Stimulated activated CD4-positive, alpha-beta T cell treated with anti-CD3 and anti-CD28 coated beads, Interleukin-1b, Interleukin-23, amount 100 ng/mL, for 24 hours (primary cell): ENCODE measurements at places on chromosomes 1 and 21.

- no peak for DNase-seq
Observed at GRCh38 chr1:166907763-166908162, 31.7 kb upstream of the TADA1 start.

DNA sequence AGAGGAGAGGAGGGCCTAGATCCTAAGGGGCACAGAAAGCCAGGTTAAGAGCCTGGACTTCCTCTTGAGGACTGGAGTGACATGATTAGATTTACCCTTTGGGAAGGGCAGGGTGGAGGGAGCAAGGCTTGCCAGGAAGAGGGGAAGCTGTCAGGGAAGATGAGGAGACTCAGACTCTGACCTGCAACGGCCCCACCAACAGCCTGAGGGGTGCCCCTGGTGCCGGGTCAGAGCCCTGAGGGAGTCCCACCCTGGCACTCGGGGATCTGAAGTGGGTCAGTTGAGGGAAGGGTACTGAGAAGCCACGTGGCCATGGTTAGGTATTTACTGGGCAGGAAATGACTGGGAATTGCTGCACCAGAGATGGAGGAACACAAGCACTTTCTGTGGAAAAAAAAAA lies 9.8 kb downstream of the ECE1 start:
- no peak for DNase-seq

- DNase-seq = no peak
Observed at GRCh38 chr1:154819628-154820590, 50.2 kb downstream of the KCNN3 start.

DNA sequence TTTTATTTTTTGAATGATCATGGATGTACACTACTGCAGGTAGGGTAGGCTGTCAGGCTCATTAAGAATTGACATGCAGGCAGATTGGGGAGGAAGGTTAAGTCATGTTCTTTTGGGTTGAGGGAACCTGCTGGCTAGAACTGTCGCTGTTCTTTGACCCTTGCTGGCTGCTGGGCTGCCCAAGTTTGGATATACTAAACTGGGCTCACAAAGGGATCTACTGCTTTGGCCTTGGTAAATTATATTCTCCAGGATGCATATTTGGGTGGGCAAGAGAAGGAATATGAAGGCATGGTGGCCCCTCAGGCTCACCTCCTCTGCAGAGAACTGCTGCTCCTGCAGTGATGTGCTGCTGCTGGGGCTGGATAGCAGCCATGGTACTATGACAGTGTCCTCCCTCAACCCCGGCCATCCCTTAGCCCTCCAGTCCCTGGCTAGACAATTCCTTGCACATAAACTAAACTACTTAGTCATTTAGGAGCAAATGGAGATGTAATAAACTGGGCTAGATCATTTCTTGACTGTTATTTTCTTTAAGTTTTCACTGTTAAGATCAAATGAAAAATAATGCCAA lies 6.1 kb downstream of the ATP1A1 start:
- no peak for DNase-seq

DNA sequence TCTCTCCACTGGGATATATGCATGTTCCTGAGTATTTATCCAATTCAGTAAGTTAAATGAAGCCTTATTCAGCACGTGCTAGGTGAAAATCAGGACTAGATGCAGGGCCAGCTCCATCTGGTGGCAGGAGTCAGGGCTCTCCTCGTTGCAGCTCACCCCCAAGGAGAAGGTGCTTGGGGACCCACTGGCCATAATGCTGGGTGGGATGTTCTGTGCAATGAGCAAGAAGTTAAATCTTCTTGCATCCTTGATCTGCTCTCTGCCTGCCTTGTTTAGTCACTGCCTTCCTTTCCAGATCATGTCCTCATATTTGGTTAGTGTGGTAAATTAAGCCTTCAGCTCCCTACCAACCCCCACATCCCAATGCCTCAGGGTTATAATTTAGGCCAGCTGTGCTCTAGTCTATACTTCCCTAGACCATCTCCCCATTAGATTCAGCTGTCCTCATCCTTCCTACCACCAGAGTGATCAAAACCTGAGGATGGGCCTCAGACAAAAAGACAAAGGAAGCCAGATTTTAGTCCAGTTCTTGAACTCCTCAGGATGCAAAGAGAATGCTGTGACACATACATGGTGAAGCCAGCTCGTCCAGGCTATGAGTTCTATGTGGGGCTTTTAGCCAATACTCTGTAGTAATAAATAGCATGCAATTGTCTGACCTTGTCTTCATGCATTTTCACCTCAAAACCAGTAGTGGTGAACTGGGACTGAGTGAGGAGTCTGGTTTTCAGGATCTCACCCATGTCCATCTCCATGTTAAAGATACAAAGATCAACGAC lies 55.9 kb downstream of the SEC16B start:
- DNase-seq = no peak

DNA sequence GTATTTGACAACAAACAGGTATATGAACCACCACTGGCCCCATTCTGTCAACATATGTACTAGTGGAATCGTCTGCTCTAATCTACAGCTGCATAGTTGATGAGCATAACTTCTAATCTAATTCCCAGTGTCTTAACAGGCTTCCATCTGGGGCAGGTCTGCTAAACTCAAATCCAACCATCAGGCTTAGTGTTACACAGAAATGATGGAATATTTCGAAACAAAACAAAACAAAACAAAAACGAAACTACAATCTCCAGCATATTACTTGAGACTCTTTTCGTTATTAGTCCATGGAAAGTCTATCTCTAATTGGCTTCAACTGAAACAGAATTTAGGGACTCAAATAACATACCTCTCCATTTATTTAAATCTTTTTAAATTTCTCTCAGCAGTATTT lies 37.6 kb downstream of the DIPK1A start:
- DNase-seq = no peak

GRCh38 chr1:85174503-85174902 lies 26.3 kb downstream of the SYDE2 start:
- no peak for DNase-seq

DNA sequence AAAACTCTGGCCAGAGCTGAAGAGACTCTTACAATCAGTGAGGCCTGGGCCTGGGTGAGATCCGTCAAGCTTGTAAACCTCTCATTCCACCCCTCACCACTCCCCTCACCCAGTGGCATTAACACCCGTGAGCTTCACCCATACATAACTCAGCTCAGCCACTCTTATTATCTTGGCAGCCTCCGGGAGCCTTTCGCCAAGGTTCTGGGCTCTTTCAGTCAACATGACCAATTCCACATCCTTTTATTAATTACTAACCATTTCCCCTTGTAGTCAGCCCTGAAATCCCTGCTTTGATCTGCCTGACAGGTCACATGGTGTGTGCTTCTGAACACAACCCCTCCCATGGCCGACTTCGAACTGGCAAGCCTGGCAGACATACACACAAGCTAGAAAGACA lies 134.8 kb downstream of the SETD4 start:
- DNase-seq = no peak

DNA sequence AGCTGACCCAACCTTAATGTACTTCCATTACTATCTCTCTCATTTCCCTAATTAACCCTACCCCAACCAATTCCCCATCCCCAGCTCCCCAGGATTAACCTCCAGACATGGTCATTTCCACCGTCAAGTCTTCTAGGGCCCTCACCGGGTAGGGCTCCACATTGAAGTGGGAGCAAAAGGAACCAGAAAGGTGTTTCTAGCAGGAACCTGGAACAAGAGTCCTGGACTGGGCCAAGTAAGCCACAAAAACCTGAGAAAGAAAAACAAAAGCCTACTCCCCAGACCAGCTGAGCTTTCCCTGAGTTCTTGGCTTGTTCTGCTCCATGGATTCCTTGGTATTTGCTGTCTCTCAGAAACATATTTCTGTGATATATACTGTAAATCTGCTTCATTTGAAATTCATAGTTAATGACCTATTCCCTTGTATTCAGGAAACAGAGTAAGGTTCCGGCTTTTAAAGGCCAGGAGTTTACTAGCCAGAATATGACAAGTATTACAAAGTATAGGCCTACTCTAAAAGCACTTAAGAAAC lies 58.4 kb downstream of the SYF2 start:
- no peak for DNase-seq

DNA sequence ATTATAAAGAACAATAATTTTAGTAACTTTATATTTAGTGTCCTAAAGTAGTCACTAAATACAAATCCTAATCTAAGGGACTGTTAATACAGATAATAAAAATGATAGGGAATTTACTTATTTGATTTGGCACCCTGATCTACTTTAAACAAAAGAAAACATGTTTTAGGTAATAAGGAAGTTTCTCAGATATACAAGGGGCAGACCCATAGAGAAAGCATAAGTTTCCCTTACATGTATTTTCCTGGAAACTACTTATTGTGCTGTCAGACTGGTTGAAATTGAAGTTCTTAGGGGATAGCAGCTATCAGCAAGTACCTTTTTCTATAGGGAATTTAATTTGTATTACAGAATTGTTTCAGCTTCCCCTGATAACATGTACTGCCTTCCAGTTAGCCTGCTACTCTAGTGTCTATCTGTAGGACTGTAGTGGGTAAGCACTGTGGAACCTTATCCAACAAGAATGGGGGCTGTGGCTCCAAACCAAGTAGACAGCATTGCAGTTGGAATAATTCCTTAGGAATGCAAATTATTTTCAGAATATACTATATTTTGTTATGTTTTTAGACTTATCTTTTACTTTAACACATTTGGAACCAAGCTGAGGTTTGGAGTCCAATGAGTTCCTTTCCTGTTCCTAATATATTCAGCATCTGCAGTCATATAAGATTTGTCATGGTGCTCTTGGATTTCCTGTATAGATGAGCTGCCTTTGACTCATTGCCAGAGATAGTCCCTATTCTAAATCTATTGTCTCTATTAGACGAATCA lies 14.7 kb downstream of the MSH4 start:
- DNase-seq = no peak

DNA sequence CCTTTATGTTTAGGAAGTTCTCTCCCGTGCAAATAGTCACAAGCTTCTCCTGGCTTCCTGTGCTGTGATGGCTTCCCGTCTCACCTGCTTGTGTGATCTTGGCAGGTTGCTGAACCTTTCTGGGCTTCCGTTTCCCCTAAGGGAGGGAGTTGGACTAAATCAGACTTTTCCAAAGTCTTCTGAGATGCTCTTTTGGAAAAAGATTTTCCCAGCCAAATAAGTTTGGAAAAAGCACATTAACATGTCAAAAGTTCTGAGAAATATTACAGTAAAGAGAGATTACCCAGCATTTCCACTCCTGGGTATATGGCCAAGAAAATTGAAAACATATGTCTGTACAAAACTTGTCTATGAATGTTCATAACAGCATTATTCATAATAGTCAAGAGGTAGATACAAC lies 36.0 kb upstream of the TENT5C start:
- DNase-seq = no peak
